CD4-positive, alpha-beta T cell (primary cell): ENCODE measurements at places on chromosomes 4 and X.
A peak's percentile ranks its signal among the peaks of the same experiment; 100 is the strongest.

- DNase-seq, result no peak
Observed at GRCh38 chr4:147578051-147578476, 39.1 kb upstream of the TMEM184C start.

GRCh38 chr4:5452156-5452555 is 256.2 kb downstream of the EVC2 start:
- no peak for DNase-seq

DNA sequence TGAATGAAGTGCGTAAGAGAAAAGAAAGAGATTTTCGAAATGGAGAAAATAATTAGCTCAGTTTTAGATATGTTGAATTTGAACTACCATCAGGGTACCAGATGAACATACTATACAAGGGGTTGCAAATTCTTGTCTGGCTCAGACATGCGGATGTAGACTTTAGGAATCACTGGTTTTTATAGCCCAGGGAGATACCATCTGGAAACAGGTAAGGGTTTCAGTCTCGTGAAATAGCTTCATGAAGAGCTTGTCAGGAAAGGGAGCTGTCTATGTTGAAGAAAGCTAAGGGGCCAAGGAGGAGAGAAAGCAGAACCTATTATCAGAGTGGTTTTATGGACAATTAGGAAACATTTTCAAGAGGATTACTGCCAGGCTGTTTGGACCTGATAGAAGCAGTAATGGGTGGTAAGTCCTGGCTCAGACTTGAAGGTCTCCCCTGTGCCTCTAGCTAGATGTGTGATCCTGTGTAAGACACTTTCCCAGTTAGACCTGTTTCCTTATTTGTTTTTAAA is 6.7 kb downstream of the RAB9A start:
- no peak for DNase-seq

GRCh38 chrX:40844471-40844870 is 109.1 kb upstream of the MED14 start:
- no peak for DNase-seq

DNA sequence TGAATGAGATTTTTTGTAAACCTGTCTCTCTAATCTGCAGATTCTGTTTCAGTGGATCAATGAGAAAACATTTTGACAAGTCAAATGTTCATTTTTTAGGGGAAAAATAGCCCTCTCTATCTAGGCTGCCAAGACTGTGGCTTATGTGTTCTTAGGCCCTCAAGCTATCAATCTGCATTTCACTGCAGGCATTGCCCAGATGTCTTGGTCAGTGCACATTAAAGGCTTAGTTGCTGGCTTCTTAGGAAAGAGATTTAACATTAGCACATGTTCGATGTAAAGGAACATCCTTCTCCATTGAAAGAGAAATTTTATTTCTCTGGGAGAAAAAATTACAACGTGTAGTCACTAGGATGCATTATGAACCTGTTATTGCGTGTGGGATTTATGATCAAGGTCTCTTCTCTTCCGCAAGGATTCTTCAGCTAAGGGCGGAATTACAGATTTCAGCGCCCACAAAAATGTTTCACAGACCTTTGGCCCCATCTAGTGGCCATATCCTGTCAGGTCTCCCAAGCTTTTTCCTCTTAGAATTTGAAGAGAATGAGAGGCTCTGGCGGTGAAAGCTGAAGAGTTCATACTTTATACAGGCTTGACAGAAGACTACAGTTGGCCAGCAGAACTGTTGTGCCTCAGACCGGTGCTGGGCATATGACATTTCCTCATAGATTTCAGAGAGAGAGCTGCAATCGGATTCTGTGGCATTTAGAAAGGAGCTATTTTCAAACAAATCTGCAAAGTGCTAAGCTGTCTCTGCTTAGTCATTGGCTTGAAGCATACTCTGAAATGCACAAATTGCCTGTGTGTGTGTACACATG is 144.6 kb upstream of the NOCT start:
- peak; percentile 9 for DNase-seq

- DNase-seq, result no peak
Observed at GRCh38 chr4:119498527-119498926, 130.1 kb downstream of the PDE5A start.

DNA sequence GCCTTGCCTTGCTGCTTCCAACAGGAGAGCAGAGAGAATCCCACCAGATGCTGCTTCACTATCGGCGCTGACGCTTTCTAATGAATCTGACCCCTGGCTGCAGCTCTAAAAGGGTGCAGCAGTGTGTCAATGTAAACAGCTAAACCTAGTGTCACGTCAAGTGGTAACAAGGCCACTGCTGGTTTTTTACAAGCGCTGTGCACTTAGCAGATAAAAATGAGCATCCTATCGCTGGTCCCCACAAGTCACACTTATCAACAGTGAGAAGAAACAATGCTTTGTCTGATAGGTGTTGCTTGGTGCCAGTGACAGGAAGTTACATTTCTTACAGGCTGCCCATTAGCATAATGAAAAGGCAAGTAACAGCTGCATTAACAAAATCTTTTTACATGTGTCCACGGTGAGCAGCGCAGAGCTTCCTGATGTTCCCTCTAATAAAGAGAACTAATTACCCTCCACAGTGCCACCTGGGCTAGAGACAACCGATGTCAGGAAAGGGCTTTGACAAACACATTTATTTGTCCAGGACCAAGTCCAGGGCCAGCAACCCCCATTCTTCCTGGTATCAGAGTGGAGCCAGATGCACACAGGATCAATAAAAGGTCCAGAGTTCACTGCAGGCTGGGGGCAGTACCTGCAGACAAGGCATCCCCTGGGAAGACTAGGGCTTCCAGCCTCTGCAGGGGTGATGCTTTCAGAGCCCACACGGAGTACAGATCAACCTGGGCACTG is 176.0 kb downstream of the MGST2 start:
- no peak for DNase-seq

- DNase-seq, result no peak
Observed at GRCh38 chrX:19867411-19867732, 20.0 kb downstream of the SH3KBP1 start.

DNA sequence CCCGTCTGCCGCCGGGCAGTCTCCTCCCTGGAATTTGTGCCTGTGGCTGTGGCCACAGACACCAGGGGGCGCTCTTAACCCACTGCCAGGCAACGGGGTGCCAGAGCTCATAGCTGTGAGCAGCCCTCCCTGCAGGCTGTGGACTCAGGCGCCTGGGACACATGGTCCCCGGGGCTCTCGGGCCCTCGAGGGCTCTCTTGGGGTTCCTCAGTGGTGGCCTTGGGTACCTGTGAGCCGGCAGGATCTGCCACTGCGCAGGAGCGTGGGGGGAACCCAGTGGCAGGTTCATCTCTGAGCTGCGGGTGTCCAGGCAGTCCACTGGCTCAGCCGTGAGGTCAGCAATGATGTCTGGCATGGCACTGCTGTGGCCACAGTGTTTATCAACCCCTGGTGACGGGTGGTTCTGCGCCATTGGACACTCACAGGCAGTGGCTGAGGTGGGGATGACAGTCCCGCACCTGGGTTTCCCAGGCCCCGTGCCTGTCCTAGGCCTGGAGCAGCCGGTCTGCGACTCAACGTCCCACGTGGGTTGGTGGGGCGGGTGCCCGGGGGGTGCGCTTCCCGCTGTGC is 37.2 kb downstream of the PCGF3 start:
- DNase-seq, result peak; percentile 62

GRCh38 chr4:123833171-123833643 is 436.6 kb downstream of the SPRY1 start:
- DNase-seq, result no peak

DNA sequence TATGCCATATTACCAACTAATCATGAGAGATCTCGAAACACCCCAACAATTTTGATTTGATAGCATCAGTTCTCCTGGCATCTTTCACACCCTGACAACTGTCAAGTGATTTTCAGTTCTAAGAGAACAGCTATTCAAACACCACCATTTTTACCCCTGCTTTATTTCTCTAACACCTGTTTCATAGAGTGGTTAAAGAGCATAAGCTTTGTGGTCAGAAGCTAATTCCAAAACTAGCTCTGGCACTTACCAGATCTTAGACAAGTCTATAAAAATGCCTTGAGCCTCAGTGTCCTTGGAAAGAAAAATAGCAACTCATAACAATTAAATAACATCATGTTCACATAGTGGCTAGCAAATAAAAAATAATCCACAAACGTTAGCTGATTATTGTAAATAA is 17.9 kb downstream of the PPA2 start:
- no peak for DNase-seq

GRCh38 chr4:89242216-89242615 is 65.4 kb downstream of the GPRIN3 start:
- no peak for DNase-seq

DNA sequence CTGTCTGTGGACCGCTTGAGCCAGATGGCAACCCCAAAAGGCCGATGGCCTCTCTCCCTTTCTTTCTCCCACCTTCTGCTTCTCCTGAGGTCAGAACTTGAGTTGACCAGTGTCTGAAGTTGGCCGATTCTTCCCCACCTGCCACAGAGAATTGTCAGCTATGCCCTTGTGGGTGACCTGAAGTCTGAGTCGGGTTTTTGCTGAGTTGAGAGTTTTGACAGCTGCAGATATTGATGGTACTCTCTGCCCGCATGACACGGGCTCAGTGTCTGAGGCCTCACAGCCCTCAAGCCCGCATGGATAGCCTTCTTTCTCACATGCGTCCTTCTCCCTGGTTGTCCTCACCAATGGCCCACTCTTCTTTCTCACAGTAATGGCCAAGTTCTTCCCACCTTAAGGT is 111.0 kb downstream of the EFNB1 start:
- no peak for DNase-seq

- no peak for DNase-seq
Observed at GRCh38 chr4:1039493-1040343, 28.3 kb downstream of the FGFRL1 start.

DNA sequence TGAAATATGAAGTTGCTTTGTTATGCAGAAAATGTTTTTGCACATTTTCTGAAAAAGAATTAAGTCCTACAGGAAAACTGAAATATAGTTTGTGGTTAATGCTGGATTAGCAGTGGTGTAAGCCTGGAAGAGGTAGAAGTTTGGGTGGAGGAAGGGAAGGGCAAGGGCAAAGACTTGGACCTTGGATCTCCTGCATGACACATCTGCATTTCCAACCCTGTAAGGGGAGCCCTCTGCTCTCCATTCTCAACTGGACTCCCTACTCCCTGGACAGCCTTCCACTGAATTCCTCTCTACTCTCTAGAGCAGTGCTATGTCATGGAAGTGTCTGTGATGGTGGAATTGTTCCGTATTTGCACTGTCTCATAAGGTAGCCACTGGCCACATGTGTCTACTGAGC is 4.6 kb downstream of the CASP6 start:
- DNase-seq, result no peak

- DNase-seq, result no peak
Observed at GRCh38 chr4:71568131-71568530, 215.7 kb downstream of the GC start.

- no peak for DNase-seq
Observed at GRCh38 chr4:138222046-138222445, 20.1 kb downstream of the SLC7A11 start.

- DNase-seq, result no peak
Observed at GRCh38 chr4:141079393-141079930, 53.8 kb downstream of the RNF150 start.

GRCh38 chr4:119788349-119789266 is 160.0 kb upstream of the PDE5A start:
- no peak for DNase-seq

DNA sequence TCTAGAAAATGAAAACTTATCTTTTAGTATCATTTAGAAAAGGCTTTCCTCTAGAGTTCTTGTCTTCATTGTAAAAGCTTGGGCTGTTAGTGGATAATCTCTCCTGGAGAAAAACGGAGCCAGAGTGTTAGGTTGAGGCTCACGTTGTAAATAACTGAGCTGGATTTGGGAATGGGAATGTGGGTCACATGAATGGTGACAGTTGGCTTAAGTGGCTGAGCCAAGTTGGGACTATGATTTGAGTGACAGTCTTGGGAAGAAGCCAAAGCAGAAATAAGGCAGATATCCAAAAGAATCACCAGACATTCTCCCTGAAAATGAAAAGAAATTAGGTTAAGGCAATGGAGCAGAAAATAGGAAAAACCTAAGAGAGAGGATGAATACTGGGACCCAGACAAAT is 33.6 kb upstream of the PDGFC start:
- no peak for DNase-seq

GRCh38 chr4:105352826-105353225 is 121.0 kb downstream of the PPA2 start:
- no peak for DNase-seq

- DNase-seq, result no peak
Observed at GRCh38 chr4:92445127-92445526, 141.4 kb downstream of the GRID2 start.

GRCh38 chr4:905485-906338 is 26.4 kb downstream of the GAK start:
- DNase-seq, result no peak

DNA sequence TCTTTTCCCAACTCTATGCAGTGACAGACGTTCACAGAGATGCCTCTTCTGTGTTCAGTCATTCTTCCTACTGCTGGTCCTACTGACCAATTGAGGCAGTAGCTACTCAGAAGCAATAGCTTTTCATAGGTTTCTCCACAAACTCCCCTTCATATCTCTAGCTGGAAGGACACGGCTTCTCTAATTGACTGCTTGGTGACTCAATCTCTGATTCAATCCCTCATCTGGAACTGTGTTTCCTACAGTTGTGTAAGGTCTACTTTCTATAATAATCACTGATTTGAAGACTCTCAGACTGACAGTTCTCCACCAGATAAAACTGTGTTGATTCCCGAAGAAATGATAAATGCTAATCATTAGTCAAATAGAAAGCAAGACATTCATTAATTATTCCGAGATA is 111.5 kb downstream of the DTHD1 start:
- no peak for DNase-seq

DNA sequence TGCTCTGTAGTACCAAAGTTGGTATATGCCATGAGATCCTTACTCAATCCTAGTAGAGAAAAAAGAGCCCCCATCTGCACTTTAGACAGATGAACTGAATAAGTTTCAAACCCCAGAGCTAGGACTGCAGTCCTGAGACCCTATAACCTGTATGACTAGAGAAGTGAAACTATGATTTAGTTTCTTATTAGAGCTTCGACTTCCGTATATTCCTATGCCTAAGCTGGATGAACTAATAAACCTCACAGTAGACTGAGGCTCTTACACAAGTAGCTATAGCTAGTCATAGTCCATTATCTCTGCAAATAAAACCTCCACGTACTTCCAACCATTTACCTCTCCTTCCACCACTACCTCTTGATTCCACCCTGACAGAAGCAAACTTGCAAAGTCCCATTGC is 6.3 kb upstream of the OTUD4 start:
- DNase-seq, result no peak

GRCh38 chr4:15443371-15444160 is 15.7 kb downstream of the C1QTNF7 start:
- DNase-seq, result no peak

GRCh38 chr4:74353858-74354257 is 11.1 kb upstream of the EREG start:
- no peak for DNase-seq

DNA sequence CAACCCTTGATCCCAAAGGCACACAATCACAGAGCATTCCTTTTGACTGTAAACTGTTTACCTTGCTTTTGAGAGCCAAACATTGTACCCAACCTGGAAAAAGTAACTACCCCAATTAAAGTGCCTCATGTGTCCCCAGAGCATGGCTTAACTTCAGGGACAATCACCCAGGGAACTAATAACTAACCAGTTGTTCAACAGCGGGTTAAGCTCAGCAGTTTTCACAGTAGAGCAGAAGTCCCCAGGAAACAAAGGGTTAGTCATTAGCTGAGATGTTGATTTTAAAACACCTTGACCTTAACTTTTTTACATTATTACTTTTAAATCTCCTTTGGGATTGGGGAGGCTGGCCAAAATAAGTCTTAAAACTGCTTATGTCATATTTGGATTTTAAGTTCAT is 94.8 kb downstream of the RELL1 start:
- no peak for DNase-seq

- no peak for DNase-seq
Observed at GRCh38 chrX:84078991-84079390, 109.0 kb downstream of the RPS6KA6 start.
